ENCODE measurements at places on chromosomes 7 and 10. TPM values are rescaled to one million over a fixed set of nuclear protein-coding genes. Genes with fewer than 3 reads are reported as not detected.

- DNase-seq = peak; percentile 71
Measured at GRCh38 chr7:83655951-83656556, 7.1 kb upstream of the SEMA3E start.

DNA sequence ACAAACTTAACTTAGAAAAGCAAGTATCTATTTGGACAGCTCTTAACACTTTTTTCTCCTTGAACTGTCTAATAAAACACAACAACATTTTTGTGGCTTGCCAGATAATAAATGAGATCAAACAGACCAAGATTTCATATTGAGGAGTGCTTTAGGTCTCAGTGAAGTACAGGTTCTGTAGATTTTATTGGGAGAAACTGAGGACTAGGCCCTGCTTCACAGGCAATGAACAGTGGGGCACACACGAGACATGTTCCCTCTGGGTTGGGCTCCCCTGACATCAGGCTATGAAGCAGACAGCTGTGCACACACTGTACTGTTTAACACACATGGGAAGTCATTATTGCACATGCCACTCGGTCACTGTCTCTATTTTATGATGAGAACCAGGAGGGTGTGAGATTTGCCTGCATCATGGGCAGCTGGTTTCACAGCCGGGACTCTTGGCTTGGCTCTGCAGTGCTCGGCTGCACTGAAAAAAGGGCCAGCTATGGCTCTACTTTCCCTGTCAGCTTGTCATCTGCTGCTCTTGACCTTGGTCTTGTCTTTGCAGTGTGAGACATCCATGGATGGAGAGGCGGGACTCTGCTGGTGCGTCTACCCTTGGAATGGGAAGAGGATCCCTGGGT, 4.2 kb downstream of the IGFBP1 start:
- no peak for DNase-seq

DNA sequence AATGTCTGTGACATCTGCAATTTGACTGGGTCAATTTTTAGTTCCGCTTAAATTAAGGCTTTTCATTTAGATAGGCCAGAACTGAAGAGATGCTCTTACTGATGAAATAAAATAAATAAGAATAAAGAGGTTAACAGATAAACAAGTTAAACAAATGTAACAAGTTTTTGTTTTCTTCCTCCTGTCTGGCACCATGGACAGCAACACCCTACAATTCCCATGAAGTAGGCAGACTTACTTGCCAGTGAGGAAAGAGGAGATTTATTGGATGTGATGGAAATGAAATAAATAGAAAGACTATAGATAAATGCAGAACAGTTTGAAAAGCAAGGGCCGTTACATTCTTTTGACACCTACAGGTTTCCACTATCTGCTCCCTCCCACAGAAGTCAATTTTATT, 118.5 kb downstream of the AMPH start:
- peak; percentile 16 for DNase-seq

- DNase-seq = peak; percentile 64
Measured at GRCh38 chr7:148575640-148576411, 14.7 kb upstream of the C7orf33 start.

The GIMAP1 gene
- not detected for total RNA-seq

The HMX3 gene
- not detected for total RNA-seq

DNA sequence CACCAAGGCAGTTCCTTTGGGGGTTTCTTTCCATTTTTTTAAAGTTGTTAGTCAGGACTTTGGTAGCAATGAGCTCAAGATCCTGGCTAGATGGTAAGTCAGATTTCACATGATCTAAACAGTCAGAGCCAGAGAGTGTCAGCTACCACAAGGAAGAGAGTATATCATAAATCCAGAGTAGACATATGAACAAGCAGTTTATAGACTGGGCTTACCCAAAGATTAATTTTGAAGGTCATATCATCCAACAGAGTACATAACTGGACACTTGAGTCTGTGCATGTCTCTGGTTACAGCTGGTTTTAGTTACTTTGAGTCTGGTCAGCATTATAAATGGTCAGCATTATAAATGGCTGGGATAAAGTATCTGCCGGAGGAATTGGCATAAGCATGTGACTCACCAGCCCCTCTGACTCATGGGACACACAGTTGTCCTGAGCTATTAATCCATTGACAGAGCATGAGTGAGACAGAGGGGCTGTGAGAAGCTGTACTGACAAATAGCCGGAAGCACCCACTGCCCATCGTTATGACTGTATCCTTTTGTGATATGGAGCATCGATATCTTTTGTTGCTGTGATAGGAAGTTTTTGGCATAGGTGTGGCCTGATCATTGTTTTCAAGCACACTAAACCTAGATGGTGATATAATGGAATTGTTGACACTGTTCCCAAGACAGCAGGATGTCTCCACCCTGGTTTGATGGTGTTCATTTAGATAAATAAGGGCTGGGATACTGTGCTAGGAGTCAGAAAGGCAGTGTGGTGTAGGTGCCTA, 19.3 kb downstream of the PPP1R3C start:
- DNase-seq = peak; percentile 98

The SHH gene
- not detected for total RNA-seq

GRCh38 chr10:34696423-34696822, 118.7 kb downstream of the PARD3 start:
- DNase-seq = peak; percentile 78

- no peak for DNase-seq
Measured at GRCh38 chr10:73893426-73893825, 17.5 kb upstream of the PLAU start.

DNA sequence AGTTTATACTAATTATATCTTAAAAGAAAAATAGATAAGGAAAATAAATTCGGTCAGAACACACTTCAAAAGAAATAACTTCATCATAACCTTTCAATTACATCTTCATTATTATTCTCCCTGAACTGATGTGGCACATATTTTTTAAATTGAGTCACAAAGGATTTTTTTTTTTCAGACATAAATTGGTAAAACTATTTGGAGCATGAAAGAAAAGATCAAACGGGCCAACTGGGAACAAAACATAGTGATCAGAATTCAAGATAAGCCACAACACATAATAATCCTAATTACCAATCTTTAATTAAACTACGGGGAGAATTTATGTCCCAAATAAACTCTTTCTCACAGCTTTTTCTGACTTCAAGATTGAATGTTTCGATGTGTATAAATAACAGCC, 258.2 kb upstream of the MAGI2 start:
- DNase-seq = no peak

DNA sequence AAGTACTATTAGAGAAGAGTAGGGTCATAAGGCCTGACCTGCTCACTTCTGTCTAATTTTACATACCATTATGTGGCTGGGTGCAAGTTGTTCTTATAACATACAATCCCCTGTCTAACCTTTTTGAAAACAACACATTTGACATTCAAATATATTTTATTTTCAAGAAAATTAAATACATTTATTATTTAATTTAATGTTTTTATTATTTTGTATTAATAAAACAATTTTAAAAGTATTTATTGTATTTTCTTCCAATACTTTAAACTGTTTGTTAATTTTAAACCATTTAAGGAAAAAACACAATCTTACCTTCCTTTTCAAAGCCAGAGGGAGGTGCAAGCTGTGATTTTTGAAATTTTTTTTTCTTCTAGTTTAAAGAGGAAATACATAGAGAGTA, 232.8 kb downstream of the KCND2 start:
- DNase-seq = no peak

GRCh38 chr7:101362334-101363195, at the start of gene COL26A1:
Gene COL26A1 (plus strand): TSS chr7:101362875. CDS start chr7:101363033, 158 bp downstream.
- DNase-seq = no peak

The TEX47 gene
- not detected for total RNA-seq

- DNase-seq = peak; percentile 18
Measured at GRCh38 chr7:14235056-14235455, 245.6 kb upstream of the ETV1 start.

The CLRN3 gene
- total RNA-seq = not detected

GRCh38 chr10:128932071-128932820, 534.8 kb upstream of the MGMT start:
- no peak for DNase-seq

All from fibroblast of the aortic adventitia (primary cell).